ENCODE measurements at places on chromosomes 11 and 22.

- no peak for DNase-seq
These were observed 2.1 kb upstream of the GSTP1 start for GRCh38 chr11:67581469-67581868.

- DNase-seq = no peak
These were observed 321.0 kb downstream of the NTM start for GRCh38 chr11:131691181-131692041.

DNA sequence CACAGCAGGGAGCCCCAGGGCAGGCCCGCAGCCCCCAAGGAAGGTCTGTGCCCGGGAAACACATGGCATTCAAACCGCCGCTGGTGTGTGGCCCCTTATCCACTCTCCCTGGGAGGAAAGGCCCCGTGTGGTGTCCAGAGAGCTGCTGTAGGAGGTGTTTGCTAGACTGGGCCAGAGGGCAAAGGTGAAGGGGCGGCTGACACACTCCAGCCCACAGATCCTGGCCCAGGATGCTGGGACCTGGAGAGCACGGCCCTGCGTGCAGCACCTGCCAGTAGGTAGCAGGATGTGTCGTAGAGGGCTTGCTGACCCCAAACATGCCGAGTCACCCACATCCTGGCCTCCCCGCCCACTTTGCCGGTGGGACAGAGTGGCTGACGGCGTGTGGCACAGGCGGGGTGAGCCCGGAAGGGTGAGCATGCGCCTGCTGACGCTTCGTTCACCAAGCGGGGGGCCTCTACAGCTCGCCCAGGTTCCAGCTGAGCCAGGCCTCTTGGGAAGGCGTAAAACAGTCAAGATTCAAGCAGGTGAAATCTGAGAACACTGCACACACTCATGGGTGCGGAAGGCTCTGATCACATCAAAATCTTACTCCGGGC, 11.0 kb downstream of the OSBPL5 start:
- DNase-seq = no peak

DNA sequence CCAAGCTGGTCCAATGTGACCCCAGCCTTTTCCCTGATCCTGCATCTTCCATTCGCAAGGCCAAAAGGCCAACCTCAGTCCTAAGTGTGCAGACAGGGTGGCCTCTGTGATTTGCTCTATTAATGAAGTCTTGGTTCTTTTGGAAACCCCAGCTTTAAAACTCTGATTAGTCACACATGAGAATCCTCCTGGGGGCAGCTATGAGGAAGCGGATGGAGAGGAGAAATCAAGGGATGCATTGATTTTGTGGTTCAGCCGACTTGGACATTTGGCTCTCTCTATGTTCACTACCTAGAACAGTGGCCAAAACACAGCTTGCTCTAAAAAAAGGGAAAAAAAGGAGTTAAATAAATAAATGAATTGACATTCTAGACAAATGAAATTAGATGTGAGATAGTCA, 98.6 kb upstream of the USP47 start:
- no peak for DNase-seq

DNA sequence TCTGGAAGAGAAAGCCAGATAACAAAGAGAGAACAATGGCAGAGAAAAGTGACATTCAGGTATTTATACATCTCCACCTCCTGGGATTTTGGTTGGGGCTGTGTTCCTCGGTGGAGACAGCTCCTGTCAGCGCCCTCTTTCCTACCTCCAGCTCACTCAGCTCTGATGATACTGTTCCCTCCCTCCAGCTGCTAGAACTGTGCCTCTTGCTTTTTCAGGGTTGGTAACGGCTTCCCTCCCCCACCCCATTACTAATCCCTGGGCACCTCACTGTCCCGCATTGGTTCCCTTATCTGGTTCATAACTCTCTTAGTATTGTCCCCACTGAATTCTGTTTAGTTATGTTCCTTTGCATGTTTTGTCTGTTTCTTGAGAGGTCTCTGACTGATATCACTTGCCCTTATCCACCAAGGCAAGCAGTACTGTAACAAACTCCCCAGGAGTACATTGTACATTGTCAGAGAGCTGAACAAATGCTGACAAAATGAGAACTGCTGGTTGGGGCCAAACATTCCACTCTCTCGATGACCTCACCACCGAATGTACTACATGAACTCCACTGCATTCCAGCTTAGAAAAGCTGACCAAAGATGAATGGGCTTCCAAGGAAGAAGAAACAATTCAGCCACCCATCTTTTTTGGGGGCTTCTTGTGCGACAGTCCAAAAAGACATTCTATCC, 5.7 kb upstream of the FBXO3 start:
- DNase-seq = no peak

- DNase-seq = no peak
These were observed 56.4 kb downstream of the ARFGAP3 start for GRCh38 chr22:42800451-42801251.

GRCh38 chr11:17163291-17163690, 44.5 kb downstream of the PIK3C2A start:
- DNase-seq = no peak

DNA sequence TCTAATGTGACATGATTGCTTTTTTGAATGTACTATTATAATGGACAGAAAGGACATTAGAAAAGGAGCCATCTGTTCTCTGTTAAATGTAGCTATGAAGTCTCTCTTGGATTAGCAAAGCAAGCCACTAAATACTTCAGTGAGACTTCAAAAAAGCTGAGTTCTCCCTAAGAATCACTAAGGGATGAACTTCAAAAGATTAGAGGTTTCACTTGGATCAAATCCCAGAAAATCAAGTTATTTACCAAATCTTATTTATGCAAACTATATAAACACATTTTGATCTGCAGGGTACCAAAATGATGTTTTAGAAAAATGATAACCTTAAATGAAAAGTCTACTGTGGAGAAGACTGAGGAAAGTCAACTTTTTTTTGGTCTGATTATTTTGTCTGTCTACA, 82.1 kb upstream of the MTMR2 start:
- DNase-seq = no peak

DNA sequence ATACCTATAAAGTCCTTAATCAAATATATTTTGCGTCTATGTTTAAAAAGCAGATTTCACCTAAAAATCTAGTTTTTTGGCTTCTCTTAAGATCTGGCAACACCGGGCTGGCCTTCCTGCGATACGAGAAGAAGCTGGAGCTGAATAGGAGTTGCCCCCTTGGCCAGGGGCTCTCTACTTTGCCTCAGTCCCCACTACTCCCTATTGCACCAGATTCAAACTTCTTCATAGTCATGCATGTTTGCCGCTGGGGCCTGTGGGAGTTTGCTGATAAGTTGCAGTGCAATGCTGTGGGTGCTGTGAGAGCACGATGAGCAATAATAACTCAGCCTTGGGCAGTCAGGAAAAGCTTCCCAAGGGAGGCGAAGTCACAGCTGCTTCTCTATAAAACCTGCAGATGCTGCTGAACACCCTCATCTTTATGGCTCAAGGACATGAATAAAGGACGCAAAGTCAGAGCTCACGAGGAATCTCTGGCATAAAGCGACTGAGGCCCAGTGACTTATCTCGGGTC, 15.2 kb upstream of the EIF3D start:
- no peak for DNase-seq

- DNase-seq = no peak
These were observed 104.0 kb downstream of the PDE2A start for GRCh38 chr11:72569966-72570892.

DNA sequence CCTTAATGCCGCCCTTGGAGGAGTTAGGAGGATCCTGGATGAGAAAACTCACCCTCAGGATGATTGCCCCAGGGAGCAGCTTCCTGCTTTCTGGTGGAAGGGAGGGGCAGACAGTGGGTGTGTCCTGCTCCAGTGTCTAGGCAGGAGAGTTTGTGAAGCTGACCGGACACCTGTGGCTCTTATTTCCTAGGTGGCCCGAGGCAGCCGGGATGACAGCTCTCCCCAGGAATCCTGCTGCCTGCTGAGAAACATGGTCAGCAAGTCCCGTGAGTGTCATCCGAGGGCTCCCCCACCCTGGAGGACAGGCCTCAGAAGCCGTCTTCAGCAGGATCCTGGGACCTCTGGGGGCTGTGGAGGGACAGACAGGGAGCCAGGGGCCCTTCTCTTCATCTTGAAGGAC, 50.4 kb downstream of the ST3GAL4 start:
- DNase-seq = no peak

DNA sequence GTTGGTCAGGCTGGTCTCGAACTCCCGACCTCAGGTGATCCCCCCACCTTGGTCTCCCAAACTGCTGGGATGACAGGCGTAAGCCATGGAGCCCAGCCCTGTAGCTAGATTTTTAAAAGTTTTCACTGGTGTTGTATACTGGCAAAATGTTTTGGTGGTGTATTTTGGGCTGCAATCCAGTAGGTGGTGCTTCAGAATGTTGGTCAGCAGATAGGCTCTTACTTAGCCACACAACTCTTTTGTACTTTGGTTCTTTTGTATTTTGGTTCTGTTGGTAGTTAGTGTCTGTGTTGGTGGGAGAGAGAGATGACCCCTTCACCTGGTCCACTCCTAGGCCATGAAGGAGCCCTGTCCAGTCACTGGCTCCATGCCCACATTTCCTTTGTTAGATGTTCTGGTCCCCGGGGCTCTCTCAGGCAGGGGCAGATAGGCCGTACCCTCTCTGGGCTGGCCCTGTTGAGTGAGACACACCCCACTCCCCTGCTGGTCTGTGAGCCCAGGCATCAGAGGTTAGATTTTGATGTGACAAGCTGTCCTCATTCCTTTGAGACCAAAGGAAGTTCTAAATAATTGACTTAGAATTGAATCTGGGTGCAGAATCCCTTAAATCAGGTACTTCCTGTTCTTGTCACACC, 123.8 kb downstream of the DDX10 start:
- DNase-seq = no peak

DNA sequence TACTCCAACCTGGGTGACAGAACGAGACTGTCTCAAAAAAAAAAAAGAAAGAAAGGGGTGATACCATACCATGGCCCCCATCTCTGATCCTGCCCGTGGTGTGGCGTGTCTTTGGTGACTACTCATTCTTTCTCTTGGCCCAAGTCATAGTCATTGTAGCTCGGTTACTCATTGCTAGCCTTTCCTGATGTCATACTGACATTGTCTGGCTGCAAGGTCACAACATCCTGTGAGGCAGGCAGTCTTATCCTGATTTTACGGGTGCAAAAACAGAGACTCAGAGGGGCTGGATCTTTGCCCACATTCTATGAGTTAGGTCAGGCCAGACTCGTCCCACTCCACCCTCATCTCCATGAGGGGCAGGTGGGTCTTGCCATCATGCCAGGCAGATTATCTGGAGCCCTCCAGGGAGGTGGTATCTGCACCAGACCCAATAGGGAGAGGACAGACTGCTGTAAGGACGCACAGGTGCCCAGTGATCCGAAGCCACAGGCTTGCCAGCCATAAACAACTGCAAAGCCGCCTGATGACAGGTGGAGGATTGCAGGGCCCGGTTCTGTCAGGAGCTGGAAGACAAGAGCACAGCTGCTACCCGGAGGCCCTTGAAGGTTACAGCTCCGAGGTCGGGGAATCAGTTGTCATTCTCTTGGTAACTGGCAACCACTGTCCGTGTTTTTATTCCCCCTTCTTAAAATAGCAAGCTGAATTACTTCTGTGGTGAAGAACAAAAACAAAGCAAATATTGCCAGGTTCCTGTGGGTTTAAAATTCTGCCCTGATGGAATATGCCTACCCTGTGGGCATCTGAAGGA, 13.8 kb downstream of the TOM1 start:
- no peak for DNase-seq

DNA sequence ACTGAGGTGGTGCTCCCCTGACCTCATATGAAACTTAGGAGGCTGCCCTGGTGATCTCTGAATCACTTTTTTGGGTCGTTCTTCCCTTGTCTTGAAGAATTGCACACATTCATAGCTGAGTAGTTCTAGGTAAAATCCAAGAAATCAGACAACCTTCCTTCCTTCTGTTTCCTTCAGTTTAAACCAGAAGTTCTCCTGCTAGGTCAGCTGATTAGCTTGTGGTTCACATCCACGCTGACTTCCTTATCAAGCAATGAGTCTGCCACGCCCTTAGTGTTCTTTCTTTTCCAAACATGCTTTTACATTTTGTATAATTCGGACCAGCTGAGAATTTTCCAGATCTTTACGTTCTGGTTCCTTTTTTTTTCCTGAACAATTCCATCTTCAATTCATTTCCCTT, 892.8 kb downstream of the NTM start:
- DNase-seq = no peak

DNA sequence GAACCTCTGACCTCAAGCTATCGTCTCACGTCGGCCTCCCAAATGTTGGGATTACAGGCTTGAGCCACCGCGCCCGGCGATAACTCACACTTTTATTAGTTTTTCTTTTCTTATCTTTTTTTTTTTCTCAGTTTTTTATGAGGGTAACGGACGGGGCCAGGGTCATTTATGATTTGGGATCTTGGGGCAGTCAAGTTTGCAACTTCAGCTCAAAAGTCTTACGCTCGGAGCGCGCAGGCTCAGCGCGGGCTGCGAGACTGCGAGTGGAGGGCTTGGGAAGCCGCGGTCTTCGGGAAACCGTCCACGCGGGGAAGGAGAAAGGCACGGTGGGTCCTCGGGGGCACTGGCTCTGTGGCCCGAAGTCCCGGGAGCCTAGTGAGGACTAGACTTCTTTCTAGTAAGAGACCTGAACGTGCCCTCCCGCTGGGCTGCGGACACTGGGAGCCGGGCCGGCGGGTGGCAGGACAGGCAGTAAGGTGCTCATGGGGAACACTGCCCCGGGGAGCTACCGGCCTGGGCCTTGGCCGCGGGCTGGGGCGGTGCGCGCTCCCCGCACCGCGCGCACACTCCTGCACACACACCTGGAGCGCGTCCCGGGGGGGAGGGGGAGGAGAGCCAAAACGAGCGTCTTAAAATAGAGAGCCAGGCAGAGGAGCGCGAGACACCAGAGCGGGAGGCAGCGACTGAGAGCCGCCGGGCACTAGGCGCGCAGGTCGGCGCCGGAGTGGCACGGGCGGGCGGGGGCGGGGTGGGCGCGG, 476 bp upstream of the BARX2 start:
- DNase-seq = no peak

- DNase-seq = no peak
These were observed 98.1 kb downstream of the SIK3 start for GRCh38 chr11:117000014-117000737.

DNA sequence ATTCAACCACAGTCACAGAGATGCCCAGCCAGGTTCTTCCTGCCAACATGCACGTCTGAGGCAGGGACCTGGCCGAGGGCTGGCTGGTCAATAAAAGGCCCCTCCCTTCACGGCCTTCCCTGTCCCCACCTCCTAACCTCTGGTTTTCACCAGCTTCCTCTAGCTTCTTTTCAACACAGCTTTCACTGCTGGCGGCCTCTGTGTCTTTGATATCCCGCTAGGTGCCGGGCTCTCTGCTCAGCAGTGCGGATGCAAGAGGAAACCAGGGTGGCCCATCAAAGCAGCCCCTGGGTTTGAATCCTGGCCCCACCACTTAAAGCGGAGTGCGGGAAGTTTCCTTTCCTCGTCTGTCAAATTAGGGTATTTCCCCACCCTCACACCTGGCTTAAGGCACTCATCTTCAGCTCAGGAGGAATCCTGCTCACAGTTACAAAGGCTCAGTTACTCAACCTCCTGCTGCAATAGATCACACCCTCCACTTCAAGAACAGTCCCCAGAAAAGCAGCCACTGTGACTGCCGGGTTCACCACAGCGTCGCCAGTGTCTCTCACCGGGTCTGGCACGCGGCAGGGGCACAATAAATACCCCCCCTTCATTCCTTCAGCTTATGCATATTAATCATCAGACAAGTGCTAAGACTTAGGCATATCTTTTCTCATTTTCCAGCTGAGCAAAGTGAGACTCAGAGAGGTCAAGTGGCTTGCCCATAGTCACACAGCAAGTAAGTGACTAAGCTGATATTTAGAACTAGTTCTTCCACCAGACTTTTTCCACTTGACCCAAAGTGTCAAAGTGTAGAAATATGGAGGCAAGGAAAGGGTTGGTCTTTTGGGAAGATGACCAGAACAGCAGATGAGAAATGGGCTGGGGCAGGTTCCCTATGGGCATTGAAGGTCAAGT, 45.7 kb downstream of the TXN2 start:
- peak; percentile 36 for DNase-seq

GRCh38 chr11:45933131-45933831, 10.8 kb downstream of the LARGE2 start:
- no peak for DNase-seq

All from activated T-helper 1 cell treated with Interleukin-2 at 50 U/mL for 16 hours (primary cell).